CD4-positive, alpha-beta T cell treated with Interleukin-6 at 100 ng/mL for 8 hours (primary cell): ENCODE measurements at places on chromosomes 2 and 18.

DNA sequence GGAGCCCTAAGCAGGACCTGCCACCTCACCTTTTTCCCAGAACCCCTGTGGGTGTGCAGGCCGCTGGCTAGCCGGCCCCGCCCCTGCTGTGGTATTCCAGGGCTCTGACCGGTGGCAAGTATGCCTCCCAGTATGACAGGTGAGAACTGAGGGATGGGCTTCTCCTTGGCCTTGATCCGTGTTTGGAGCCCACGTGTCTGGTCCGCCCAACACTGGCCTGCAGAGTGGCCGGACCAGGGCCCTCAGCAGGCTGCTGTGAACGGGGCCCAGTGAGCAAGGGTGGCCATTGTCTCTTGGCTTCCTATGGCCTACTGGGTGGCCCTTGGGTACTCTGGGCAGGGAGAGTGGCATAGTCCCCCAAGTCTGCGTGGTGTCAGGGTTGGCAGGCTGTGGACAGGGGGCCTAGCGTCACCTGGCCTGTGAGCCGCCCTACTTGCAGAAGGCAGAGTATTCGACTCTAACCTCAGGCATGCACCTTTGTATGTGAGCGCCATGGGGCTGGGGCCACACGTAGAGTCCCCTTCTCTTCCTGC is 1.8 kb downstream of the RNPEPL1 start:
- no peak for DNase-seq

DNA sequence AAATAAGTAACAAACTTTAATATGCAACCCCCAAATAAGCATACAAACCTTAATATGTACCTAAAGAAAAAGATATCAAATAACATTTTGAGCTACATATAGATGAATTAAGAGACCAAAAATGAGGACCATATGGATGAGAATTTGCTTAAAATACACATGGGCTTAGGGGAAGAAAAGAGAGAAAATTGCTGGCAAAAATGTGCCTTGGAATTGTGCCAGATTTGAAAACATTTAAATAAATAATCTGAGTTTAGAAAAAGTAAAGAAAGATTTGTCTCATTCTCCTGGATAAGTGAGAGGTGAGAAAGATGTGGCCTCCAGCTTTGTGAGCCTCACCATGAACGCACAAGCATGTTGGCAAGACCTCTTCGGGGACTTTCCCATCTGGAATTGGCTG is 372.6 kb downstream of the SOX11 start:
- no peak for DNase-seq

DNA sequence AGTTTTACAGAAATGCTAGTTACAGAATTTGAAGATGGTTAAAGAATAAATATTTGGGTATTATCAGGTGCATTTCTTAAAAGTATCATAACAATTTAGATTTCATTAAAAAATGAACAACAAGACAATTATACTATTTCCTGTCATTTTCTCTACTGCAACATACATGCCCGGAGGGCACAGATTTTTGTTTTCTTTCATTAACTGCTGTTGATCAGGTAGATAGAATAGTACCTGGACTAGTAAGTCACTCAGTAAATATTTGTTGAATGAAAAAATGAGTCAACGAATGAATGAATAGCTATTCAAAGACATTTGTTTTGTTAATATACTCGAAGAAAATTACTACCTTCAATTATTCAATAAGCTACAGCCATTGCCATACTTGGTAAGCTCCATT is 531.2 kb upstream of the VRK2 start:
- no peak for DNase-seq

DNA sequence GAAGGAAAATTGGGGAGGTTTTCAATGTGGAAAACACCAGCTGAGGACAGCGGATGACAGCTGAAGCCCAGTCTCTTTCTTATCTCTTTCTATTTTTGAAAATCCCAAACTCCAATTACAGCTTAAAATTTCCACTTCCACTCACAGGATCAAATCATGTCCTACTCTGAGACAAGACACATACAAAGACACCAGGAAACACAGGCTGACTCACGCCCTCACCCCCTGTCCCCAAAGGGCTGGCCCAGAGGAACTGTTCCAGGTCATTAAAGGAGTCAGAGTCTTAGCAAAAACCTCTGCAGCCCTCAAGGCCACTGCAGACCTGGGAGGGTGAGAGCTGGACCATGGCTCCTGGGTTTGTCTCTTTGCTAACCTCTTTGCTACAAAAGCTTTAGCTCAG is 143.1 kb upstream of the CAPN13 start:
- DNase-seq: no peak

DNA sequence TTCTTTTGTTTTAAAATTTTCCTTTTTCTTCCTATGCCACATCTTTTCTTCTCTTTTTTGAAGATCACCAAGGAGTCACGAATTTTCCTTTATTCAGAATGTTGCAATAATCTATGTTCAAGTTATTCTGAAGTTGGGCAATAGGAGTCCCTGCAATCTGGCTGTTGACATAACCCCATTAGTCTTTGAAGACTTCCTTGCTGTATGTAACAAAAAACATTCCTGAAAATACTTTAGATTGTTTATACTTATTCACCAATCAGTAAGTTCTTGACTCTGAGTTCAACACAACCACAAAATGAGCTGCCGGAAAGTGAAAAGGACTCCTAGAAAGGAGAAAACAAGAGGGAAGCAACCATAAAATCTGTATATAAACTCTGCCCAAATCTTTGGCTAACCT is 62.8 kb downstream of the TMEM237 start:
- DNase-seq: no peak

DNA sequence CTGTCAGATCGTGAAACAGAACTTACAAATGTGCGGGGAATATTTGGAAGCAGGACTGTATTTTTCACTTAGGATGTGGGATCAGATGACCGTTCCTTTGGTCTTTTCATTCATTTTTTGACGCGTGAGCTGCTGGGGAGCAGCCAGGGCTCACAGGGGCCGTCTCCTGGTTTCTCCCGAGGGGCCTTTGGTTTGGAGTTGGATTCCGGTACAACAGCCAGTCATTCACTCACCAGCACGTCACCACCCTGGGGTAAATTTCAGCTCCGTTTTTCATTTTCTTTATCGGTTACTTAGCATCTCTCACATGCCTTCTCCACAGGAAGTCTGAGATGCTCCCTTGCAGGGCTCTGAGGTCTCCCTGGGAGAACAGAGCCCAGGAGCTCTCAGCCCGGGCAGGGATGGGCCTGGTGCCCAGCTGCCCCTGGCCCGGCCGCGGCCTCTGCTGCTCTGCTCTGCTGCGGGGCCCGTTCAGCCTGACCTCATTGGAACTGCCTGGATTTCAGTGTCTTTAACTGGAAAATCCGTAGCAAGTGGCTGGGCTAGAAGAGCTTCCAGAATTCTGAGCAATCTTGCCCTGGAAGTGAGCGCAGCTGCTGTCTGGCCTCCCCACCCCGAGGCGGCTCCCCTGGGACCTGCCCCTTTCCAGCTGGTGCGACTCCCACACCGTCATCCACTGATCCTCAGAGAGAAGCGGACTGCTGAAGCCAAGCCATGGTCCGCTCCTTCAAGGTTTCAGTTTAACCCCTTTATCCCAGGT is 335.6 kb downstream of the EIPR1 start:
- DNase-seq: no peak

DNA sequence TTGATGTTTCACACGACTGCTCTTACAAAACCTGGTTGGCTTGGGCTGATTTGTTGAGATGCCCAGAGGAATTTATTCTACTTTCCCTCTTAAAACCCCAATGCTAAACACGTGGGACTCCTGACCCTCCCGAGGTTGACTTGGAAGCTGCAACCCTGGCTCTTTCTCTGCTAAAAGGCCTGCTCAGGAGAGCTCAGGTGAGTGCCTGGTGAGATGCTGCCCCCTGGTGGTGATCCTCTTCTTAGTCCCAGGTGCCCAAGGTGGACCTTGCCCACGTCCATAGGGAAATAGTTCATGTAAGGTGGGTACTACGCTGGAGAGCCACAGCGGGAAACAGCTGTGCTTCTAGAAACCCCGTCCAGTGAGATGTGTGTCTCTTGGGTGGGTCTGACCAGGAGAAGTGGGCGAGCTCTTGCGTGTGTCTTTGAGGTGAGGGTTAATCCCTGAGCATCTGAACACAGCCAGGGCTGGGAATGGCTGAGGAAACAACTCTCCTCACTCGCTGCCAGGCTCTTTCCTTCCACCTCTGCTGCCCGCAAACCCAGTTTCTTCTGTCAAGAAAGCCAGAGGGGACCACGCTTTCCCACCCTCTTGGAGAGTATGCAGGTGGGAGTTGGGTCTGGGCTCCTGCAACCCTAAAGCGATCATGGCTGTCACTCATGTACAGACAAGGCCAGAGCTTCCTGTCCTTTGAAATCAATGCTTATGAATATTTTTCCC is 25.5 kb upstream of the PXDN start:
- peak; percentile 14 for DNase-seq

GRCh38 chr18:56709463-56709862 is 58.3 kb downstream of the WDR7 start:
- DNase-seq: peak; percentile 63

DNA sequence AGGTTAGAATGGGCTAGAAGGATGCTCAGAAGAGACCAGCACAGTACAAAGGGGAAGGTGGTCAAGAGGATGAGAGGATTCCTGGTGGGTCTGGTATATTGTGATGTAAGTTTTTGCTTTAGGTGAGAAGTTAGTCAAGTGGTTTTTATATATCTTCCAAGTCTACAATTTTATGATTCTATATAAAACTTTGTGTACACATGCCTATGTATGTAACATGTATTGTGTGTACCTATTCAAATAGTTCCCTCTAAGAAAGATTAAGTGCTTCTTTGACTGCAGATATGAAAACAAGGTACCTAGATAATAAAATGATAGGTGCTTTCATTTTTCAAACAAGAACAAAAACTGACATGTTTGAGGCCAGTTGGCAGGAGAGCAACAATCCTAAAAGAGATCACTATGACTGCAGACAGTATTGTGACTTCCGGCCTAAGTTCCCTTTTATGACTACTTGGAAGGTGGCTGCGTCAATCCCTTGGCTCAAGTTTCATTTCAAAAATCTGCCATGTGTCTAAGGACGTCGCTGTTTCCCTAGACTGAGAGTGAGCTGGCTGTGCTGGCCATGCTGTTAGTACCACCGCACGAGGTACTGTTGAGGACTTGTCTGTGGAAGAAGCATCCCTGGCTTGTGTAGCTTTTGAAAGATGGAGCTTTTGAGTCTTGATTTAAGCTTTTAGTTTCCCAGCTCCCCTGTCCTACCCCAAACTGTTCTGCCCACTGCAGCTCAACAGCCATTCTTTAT is 123.1 kb downstream of the PRPF40A start:
- no peak for DNase-seq

- no peak for DNase-seq
Measured at GRCh38 chr2:141711627-141712026, 419.2 kb downstream of the LRP1B start.

DNA sequence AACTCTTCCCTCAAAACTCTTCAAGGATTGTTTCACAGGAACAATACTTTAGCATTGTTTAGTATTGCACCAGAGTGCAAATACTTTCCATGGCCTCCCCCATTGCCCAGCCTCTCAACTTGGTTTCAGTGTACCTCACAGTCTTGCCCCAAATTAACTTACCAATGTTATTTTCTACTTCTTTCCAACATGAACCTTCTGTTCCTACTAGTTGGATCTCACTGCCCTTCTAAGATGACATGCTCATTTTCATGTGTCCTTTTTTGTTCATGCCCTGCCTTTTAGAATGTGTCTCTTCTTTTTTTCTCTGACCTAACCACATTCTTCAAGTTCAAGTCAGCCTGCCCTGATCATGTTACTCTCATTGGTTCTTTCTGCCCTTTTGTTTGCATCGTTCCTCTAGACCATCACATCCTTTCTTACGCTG is 4.1 kb downstream of the SPATS2L start:
- DNase-seq: no peak

- no peak for DNase-seq
Measured at GRCh38 chr2:60075048-60075447, 478.4 kb downstream of the BCL11A start.

- no peak for DNase-seq
Measured at GRCh38 chr18:9365406-9365805, 30.8 kb downstream of the TWSG1 start.

DNA sequence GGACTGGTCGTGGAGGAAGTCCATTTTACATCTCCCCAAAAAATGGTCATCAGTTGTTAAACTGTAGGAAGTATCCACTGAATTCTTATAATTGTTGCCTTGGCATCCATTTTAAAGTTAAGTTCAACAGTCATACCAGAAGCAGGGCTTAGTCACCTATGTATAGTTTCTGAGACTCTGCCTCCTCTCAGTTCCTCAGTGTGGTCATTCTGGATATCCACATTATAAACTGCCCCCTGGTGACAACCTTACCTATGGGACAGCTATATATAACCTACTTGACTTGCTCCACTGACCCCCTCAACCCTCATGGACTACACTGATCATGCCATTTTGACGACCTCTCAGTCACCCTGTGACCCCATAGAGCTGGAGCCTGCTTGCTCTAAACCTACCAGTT is 617.0 kb downstream of the LRP1B start:
- DNase-seq: no peak

GRCh38 chr2:162435157-162435556 is 91.2 kb downstream of the GCA start:
- no peak for DNase-seq

GRCh38 chr18:74493689-74494088 is 2.5 kb upstream of the CNDP2 start:
- peak; percentile 79 for DNase-seq

DNA sequence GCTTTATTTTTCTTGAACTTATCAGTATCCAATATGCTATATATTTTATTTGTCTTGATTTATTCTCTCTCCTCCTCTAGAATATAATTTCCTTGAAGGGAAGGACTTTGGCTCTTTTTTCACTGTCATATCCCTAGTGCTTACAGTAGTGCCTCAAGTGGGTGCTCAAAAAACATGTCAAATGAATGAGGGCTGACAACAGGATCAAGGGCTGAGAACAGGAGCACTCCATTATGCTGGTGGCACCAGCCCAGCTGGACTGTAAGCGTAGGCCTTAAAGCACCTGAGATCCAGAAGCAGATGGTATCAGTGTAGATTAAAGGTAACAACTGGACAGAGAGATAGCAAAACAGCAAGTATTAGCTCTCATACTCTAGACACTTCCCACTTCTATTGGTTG is 46.3 kb downstream of the PMS1 start:
- no peak for DNase-seq

DNA sequence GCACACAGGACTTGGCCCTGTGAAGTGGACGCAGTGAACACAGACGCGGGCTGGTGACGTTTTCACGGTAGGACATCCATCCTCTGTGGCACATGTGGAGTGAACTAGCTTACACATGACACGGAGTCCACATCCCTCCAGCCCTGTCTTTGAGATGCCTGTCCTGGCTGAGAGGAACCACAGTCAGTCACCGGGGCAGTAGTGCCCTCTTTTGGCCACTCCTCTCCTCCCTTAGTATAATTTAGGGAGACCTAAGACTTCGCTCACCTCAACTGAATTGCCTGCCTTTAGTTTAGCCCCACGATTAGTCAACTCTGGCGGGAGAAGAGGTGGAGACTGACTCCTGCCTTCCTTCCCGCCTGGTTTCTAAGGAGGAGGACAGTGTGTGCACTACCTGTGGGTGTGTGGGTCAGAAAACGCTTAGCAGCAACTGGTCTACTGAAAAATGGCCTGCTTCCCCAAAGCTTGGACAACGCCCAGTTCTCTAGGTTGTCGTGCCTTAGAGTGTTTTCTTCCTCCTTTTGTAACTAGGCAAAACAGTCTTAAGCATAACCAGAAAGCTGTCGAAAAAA is 70.6 kb downstream of the MBP start:
- DNase-seq: peak; percentile 40

GRCh38 chr18:13374096-13374467 is 155.5 kb downstream of the LDLRAD4 start:
- DNase-seq: no peak

GRCh38 chr18:36672437-36673344 is 156.1 kb downstream of the TPGS2 start:
- no peak for DNase-seq
